ENCODE measurements at places on chromosomes 4 and X.

- DNase-seq: no peak
Measured at GRCh38 chr4:155943605-155944291, 9.9 kb downstream of the CTSO start.

DNA sequence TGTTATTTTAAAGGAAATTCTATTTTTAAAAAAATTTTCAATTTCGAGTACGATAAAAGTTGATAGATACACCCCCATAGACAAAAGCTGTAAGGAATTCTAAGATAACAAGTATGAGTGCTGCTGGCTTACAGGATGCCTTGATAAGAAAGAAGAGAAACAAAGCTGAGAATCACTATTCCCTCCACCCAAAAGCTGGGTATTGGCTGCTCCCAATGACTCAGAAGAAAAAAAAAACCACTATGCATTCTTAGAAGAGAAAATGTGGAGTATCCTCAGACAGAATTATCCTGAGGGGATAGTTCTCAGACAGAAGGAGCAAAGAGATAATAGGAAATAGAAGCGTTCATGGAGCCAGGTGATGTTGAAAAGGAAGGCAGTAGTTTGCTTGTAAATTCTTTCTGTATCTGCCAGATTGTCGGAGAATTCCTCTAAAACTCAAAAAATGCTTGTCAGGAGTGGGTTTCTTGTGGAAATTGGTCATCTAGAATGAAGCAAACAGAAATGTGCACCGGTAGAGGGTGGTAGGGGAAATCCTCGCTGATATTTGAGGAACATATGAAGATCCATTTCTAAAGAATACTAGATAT, 217.5 kb upstream of the ADAMTS3 start:
- no peak for DNase-seq

GRCh38 chrX:145002771-145003170, 244.5 kb upstream of the SPANXN1 start:
- DNase-seq: no peak

- DNase-seq: no peak
Measured at GRCh38 chr4:17769406-17770174, 11.8 kb downstream of the FAM184B start.

DNA sequence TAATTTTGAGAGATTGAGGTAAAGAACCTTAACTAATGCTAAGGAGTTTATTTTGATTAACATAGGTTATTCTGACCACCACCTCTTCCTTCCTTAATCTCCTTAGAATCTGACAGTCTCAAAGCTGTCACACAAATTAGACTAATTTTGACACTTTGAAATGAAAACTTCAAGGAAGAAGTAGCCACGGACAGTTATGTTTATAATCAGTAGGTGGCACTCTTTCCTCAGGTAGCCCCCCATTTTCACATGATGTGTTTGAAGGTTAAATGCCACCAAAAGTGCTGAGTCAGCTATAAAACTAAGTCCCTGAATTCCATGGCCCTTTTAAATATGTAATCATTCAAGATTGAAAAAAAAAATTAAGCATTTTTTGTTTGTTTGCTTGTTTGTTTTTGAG, 22.4 kb downstream of the TMEM33 start:
- DNase-seq: no peak

- no peak for DNase-seq
Measured at GRCh38 chr4:128840711-128841318, 31.3 kb downstream of the JADE1 start.

GRCh38 chrX:52608961-52609360, 45.7 kb downstream of the SSX7 start:
- no peak for DNase-seq

GRCh38 chr4:182238355-182238931, 4.8 kb upstream of the TENM3 start:
- no peak for DNase-seq

DNA sequence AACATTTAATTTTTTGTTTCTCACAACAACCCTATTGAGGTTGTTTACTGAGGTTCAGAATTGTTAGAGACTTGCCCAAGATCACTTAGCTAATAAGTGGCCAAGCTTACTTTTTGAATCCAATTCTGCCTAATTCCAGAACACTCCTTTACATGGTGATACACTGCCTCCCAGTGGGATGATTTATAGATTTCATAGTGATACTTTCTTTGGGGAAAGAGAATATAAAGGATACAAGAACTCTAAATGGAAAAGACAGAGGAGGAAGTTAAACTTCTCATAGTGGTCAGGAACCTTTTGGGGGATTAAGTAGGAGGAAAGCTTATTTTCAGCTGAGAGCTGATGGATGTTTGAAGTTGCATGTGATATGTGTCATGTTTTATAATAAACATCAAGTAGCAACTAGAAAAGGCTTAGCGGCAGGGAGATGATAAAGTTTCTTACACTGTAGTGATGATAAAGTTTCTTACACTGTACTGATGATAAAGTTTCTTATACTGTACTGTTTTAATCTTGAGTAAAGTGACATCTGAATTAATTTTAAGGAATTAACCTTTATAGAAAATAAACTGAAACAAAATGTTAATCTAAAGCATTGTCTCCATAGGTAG, 15.3 kb downstream of the STAG2 start:
- peak; percentile 22 for DNase-seq

- no peak for DNase-seq
Measured at GRCh38 chr4:151798678-151799416, 38.0 kb upstream of the GATB start.

DNA sequence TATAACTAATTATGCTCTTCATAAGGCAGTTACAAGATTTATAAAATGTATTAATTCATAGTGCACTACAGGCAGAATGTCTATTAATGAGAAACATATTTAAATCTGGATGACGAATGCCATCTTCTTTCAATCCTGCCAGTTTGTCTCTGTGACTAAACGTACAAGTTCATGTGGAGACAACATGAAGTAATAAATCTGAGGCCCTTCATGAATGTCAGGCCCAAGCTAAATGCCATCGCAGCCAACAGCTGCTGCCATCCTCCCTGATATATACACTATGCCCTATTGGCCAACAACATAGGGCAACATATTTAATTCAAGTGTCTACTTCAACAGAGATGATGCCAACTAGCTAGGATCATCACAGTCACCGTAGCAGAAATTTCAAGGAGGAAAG, 43.7 kb downstream of the TSPAN5 start:
- DNase-seq: no peak

- DNase-seq: no peak
Measured at GRCh38 chrX:19956306-19956705, 34.6 kb downstream of the BCLAF3 start.

GRCh38 chr4:74659576-74660411, 134.5 kb downstream of the BTC start:
- DNase-seq: no peak

- DNase-seq: no peak
Measured at GRCh38 chr4:168942985-168943384, 67.1 kb downstream of the CBR4 start.

DNA sequence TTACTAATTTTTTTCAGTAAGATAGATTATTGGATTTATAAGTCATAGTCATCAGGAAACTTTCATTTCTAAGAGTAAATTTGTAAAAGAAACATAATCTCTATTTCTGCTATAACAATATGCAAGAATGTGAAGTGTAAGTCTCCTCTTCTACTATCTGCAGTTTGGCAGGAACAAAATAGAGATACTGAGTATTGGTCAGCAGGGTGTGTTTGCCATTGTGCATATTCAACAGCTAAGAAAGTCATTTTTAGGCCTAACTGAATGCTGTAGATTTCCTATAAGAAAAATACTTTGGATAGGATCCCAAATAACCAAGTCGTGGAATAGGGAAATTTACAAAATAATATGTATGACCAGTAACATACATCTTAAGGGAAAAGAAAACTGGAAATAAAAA, 253.3 kb upstream of the EPHA5 start:
- DNase-seq: no peak

DNA sequence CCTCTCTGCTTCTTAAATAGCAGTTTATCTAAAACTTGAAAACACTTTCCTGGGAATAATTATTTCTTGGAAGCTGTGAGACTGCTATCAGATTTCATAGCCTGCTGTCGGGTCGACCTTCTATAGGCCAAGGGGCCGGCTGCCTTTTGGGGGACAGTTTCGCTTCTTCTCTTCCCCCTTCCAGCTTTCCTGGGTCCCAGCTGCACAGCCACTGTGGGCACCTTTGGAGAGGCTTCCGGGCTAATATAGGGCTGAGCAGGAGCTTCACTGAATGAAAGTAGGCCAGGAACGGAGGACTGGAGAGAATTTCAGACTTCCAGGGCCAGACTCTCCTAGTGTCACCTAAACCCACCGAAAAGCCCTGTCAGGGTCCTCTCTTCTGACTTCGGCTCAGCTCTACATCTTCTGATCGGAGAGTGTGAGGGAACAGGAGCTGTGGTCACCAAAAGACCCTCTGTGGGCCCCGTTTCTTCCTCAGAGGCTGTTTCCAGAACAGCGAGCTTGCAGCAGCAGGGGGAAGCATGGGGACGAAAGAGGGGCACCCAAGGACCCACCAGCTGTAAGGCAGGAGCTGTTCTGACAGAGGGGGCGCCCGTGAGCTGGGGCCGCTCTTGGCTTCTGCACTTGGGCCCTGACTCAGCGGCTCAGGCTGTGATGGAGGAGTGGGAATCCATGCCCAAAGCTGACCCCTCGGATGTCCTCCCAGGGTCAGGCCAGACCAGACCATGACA, 620.6 kb downstream of the BCOR start:
- no peak for DNase-seq

- no peak for DNase-seq
Measured at GRCh38 chrX:136747003-136747986, 33.4 kb downstream of the ARHGEF6 start.

- no peak for DNase-seq
Measured at GRCh38 chr4:105122350-105122749, 24.3 kb upstream of the TET2 start.

DNA sequence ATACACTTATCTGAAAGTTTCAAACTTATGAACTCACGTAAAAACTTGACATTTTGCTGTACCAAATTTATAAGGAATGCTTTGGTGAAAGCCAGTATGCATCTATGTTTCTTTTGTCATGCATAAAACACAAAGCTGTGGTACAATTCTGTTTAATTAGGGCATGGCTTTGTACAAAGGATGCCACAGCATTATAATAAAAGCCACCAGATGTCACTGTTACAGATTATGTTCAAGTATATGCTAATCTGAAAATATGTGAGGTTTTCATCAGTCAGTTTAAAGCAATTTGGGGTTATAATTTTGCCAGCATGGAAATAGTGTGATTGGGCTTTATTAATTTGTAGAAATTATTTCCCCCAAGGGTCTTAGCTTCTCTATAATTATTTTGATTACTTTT, 69.0 kb downstream of the ATOH1 start:
- no peak for DNase-seq

DNA sequence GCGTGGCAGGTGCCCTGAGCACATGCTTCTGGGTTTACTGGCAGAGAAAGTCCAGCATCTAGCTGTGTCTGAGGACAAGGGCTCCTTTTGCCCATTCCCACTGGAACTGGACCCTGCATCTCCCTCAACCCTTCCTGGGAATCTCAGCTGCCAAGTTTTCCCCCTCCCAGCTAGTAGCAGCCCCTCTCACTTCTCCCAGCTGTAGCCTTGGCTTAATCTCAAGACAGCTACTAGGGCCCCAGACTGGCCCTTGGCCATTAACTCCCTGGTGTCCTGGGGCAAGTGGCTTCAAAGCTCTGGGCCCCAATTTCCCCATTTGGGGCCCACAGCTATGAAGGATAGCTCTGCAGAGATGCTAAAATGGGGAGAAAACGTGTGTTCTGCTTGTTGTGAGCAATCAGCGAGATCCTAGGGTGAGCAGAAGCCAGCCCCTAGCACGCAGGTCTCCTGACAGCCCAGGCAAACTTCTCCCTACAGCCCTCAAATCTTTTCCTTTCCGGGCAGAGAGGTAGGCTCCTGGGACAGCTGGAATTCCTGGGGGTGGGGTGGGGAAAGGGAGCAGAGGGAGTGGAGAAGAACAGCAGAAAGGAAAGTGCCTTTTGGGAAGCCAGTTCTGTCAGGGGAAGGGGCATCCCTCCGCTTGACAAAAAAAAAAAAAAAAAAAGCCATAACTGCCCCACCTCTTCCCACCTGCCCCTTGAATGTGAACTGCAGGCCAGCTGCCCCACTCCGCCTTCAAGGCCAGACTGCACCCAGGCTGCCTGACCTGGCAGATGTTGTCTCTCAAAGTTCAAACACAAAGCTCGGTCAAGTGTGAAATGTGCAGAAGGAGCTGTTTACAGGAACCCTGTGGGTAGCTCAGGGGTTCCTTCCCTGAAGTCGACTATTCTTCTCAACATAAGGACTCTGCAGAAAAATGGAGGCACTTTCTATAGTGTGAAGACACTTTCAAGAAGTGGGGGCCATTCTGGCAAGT, 16.6 kb downstream of the FGD1 start:
- DNase-seq: peak; percentile 76

DNA sequence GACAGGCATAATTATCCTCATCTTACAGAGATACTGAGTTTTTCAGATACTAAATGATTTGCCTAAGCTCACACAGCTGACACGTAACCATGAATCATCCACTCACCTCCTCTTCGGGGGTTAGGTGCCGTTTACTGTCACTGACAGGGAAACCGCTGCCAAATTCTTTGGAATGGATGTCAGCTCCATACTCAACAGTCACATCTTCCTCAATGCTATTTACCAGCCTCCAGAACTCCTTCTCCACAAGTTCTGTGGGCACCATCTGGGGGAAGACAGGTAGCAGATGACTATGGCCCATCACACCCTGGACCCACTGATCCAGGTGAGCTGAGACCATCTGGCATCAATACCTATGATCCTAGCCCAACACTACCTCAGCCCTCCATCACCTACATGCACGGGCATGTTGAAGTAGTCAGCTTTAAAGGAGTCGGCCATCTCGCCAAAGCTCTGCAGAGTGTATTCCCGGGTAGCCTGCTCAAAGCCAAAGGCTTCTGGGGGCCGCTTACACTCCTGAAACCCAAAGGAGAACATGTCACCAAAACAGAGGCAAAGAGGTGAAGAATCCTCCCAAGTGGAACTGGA, 13.5 kb downstream of the KDM5C start:
- no peak for DNase-seq

DNA sequence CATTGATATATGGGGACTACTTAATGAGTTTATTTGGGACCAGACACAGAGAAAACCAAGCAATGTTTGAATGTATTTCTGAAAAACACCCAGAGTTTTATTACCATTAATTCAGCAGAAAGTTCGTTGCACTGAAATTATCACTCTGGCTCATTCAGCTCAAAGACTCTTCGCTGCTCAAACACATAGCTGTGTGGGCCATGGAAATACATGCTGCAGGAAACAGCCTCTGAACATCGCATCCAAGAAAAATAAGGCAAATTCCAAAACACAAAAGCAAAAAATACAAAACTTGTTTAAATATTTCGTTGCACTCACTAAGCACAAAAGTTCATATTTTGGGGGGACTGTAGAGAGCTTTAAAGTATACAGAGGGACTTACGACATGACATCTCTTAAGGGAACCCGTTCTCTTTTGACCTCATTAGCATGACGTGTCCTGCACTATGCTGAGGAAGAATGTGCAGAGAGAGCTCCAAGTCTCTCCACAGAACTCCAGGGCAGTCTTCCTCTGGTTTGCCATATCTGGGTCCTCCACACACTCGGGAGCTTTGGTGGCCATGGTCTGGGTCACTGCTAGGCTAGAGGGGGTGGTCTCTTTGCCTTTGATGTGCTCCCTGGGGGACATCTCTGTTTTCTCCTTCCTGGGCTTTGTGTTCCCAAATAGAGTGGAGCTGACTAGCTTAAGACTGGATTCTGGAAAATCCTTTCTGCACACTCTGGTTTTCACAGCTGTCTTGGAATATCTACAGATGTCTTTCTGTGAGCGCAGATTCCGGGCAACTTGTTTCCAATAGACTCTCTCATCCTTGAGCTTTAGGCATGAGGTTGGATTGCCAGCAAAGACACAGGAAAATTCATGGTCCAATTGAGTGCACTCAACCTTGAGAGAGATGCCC, 2.8 kb downstream of the FGFBP1 start:
- no peak for DNase-seq

- peak; percentile 93 for DNase-seq
Measured at GRCh38 chrX:11890836-11891514, 132.9 kb downstream of the MSL3 start.

GRCh38 chr4:3471886-3472285, 8.8 kb downstream of the DOK7 start:
- no peak for DNase-seq
